ENCODE measurements at places on chromosomes 16 and 17.
A peak's percentile ranks its signal among the peaks of the same experiment; 100 is the strongest.

DNA sequence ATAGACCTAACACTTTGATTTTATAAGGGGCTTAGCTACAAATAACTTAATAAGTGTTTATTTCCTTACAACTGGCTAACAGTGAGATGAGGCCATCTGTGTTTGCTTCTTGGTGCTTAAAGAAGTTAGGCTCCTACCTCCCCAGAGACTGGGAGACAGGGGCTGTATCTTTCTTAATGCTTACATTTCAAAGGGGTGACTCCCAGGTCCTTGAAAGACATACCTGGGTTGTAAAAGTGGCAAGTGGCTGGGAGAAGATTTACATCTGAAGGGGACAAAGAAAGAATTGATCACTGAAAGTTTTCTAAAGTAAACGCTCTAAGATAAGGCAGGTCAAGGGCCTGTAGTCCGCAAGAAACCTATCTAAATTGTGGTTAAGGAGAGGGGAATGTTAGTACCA lies 196.8 kb downstream of the CNTNAP4 start:
- no peak for DNase-seq

DNA sequence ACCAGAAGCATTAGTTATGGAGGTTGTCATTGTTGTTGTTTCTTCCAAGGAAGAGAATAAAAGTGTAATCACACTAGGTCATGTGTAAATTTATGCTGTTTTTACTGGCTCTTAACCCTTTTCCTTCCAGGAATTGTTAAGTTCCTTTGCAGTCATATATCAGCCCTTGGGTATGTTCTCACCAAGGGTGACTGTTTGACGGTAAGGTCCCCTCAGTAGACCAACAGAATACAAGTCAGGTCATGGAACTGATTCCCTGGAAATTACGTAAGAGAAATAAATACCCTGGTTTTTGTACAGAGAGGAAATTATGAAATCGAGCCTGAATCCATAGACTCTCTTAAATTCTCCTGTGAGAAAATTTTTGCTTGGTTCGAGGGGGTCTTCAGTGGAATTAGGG lies 11.2 kb upstream of the KCNJ2 start:
- no peak for DNase-seq

DNA sequence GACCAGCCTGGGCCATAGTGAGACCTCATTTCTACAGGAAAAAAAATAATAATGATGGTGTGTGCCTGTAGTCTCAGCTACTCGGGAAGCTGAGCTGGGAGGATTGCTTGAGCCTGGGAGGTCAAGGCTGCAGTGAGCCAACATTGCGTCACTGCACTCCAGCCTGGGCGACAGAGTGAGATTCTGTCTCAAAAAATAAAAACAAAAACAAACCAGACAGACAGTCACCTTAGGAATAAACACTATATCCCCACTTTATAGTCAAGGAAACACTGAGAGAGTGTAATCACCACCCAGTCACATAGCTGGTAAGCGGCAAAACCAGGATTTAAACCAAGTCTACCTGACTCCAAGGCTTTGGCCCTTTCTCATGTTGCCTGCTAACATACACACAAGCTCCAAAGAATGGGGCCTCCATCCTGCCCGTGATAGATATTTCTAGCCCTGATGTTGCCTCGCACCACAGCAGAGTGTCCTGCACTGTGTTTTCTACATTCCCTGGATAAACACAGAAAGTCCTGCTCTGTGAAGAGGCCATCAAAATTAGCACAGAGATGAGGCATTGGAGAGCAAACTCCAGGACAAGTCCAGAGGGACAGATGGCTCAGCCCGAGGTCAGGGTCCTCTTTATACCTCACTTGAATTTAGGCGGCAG lies 66.1 kb upstream of the SMURF2 start:
- no peak for DNase-seq

- DNase-seq, result no peak
These were observed 77.7 kb upstream of the EEF2KMT start for GRCh38 chr16:5175266-5175665.

DNA sequence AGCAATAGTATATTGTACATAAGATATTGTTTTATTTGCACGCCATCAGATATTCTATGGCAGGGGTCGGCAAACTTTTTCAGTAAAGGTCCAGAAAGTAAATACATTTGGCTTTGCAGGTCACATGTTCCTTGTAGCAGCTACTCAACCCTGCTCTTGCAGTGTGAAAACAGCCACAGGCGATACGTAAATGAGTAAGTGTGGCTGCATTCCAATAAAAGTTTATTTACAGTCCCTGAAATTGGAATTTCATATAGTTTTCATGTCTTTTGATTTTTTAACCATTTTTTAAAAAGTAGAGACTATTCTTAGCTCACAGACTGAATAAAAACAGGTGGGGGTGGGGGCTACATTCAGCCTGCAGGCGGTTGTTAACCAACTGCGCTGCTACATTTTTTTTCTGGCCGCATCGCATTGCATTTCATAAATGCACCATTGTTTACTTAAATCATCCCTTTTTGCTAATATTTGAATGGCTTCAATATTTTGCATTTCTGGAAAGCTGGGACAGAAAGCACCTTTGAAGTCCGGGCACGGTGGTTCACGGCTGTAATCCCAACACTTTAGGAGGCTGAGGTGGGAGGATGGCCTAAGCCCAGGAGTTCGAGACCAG lies 50.5 kb upstream of the HAPSTR1 start:
- no peak for DNase-seq

- peak; percentile 66 for DNase-seq
These were observed 415 bp upstream of the FOXF1 start for GRCh38 chr16:86509759-86510464.

- no peak for DNase-seq
These were observed 1.1 kb downstream of the DRC7 start for GRCh38 chr16:57695680-57696069.

All from retina (tissue), 1 donor.